ENCODE measurements at places on chromosomes 3 and 15.

- DNase-seq = no peak
Measured at GRCh38 chr3:119748991-119749390, 32.9 kb upstream of the NR1I2 start.

GRCh38 chr3:115657168-115657567 is 33.9 kb downstream of the GAP43 start:
- DNase-seq = no peak

DNA sequence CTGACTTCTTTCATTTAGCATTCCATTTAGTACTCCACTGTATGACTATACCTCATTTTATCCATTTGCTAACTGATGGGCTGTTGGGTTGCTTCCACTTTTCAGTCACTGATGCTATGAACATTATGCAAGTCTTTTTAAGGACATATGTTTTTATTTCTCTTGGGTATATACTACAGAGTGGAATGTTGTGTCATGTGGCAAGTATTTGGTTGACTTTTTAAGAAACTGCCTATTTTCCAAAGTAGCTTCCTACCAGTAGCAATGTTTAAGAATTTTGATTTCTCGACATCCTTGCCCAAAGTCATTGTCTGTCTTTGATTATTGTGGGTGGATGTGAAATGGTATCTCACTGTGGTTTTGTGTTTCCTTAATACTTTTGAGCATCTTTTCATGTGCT is 110.1 kb upstream of the TPM1 start:
- DNase-seq = peak; percentile 73

- DNase-seq = peak; percentile 35
Measured at GRCh38 chr15:46312133-46312740, 677.4 kb downstream of the SQOR start.

DNA sequence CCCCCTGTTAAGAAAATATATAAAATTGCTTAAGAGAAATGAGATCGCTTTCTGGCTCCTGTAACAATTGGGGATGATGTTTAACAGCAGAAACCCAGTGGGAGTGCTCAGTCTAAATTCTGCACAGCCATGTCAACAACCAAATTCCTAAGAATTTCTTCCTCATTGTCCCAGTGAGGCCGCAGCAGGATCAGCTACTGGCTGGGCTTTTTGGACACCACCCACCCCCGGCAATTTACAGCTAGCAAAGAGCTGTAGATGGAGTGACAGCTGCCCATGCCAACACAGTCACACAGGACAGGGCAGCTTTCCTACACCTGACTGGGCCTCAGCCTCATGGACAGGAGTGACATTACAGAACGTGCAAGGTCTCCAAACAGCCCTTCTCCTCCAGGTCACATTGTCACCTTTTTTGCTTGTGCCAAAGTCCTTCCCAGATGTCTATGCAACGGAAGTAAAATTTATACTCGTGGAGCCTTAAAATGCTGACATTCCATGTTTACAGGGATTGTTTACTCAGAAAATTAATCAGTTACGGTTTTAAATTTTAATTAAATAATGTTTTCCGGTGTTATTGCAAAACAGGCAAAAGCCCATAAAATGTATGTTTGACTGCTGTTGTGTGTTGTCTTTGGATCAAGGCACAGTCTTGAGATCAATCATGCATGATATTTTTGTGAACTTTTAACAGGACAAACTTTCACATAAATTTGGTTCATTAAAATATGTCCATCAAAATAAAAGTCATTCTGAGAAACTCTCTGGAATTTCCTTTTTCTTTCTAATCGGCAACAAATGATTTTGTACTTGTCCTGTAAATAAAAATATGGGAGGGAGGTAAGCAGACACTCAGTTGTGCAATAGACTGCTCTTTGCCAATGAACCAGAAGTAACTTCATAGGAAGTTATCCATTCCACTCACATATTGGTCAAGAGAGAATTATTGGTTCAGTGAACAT is 943.2 kb downstream of the MCTP2 start:
- DNase-seq = no peak

- peak; percentile 78 for DNase-seq
Measured at GRCh38 chr15:100764778-100765466, 114.7 kb upstream of the ALDH1A3 start.

DNA sequence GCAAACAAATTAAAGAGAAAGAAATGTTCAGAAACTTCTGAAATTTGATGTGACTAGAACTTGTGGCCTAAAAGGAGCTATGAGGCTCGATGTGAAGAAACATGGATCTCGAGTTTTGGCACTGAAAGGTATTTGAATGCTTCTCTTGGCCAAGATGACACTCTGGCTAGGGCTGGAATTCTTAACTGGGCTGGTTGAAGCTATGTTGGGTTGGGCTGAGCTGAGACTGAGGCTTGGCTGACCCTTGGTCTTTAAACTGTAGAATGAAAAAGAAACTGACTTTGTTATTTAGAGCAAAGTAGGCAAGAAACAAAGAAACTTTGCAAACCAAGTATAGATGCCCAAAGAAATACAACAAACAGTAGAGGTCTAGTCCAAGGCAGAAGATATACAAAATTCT is 28.1 kb upstream of the CLDN16 start:
- no peak for DNase-seq

GRCh38 chr3:154510780-154511179 is 80.8 kb upstream of the GPR149 start:
- no peak for DNase-seq

GRCh38 chr3:34582055-34582454 is 783.6 kb downstream of the PDCD6IP start:
- DNase-seq = no peak

GRCh38 chr15:41499109-41499851 is 5.6 kb downstream of the ITPKA start:
- no peak for DNase-seq

- no peak for DNase-seq
Measured at GRCh38 chr15:79682285-79682684, 214.5 kb downstream of the MTHFS start.

- DNase-seq = no peak
Measured at GRCh38 chr15:96416934-96417759, 86.6 kb downstream of the NR2F2 start.

DNA sequence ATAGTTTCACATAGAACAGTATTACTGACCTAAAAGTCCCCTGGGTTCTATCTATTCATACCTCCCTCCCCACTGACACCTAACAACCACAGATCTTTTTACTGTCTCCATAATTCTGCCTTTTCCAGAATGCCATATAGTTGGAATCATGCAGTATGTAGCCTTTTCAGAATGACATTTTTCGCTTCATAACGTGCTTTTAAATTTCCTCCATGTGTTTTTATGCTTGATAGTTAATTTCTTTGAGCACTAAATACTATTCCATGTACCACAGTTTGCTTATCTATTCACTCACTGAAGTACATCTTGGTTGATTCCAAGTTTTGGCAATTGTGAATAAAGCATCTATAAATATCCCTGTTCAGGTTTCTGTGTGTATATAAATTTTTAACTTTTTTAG is 77.7 kb upstream of the GPR149 start:
- DNase-seq = no peak

DNA sequence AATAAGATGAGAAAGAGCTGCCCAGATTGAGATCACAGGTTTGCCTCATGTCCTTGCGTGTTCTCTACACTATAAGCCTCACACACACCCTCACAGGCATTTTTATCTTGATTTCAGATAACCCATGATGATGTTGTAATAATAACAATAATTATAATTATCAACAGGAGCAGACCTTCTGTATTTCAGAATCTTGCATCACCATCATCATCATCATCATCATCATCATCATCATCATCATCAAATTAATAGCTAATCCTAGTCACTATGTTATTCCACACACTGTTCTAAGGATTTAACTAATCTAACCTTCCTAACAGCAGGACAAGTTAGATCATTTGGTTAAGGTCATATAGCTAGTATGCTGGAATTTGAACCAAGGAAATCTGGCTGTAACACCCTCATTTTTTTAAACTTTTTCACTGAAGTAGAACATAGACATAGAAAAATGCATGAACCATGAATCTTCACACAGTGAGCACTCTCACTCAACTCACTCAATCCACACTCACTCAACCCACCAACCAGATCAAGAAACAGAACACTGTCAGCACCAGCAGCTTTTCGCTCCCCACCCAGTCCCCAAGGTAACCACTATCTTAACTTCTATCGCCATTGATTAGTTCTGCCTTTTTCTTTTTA is 1.8 kb upstream of the SH2D7 start:
- no peak for DNase-seq

GRCh38 chr3:42501321-42501680 is 1.1 kb upstream of the VIPR1 start:
- no peak for DNase-seq

GRCh38 chr3:66470285-66470684 is 30.5 kb downstream of the LRIG1 start:
- no peak for DNase-seq

GRCh38 chr15:59349680-59350420 is 22.8 kb downstream of the MYO1E start:
- DNase-seq = peak; percentile 63

DNA sequence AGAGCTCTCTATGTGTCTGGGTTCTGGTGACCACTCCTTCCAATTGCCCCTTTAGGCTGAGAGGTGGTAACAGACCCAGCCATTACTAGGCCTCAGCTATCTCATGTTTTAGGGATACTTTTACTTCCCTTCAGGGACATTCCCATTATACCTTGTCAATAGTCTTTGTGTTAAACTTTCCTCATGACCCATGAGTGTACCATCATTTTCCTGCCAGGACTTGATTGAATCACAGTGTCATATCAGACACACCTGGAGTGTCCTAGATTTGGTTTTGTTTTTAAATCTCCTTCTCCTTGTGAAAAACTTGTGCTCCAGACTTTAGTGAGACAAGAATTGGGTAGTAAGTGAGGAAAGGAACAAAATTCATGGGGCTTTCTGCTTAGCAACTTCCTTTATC is 136.6 kb downstream of the KCNAB1 start:
- no peak for DNase-seq

- DNase-seq = no peak
Measured at GRCh38 chr3:103134023-103134724, 699.4 kb downstream of the ZPLD1 start.

GRCh38 chr3:61928776-61929314 is 367.5 kb downstream of the PTPRG start:
- no peak for DNase-seq

DNA sequence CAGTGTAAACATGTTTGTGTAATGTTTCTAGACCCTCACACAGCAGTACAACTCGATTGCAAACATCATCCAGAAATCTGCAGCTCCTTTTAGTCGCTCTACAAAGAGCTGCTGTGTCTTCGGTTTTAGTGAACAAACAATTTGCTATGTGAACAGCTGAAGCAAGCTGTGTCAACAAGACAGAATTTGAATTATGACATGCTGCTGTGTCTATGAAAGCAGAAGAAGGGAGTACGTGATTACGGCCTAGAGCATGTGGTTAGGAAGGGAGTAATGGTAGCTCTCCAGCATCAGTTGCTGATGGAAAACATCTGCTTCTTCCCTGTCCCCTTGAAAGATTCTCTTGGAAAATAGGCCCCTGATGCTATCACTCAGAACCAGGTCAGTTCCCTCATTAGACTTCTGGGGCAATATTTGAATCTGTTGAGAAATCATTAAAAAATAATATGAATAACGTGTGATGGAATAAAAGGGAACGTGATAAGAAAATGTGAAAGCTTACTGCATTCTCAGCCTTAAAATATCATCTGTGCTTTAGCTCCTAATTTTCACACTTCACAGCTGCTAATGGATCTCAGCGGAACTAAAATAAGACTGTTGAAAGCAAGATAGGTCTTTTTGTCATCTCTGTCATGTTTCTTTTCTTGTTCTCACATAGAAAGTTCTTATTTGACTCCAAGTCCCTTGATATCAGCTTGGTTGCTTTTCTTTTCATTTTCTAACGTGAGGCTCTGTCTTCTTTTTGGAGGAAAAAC is 891.5 kb downstream of the ROBO2 start:
- DNase-seq = no peak

GRCh38 chr3:46930945-46931403 is 45.6 kb downstream of the CCDC12 start:
- DNase-seq = no peak

DNA sequence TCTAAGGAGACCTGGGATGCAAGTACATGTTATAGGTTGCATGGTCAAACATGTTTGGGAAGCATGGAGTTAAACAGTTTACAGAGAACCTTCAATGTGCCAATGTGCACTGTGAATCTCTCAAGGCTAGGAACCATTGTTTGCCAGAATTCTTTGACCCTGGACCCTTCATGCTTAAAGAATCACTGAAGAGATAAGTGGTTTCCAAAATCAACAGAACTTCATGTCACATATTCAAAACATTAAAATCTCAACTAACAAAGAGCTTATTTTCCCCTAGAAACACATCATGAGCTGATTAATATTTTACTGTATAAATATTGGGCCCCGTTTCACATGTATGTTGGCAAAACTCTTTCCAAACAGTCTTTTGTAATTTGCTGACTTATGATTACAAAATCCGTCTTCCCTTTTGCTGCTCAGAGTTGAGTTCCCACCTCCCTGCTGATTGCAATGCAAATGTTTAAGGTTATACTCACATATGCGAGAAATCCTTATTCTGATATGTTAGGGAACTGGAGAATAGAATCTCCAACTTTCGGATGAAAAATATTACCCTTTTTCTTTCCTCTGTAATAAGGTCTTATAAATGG is 380.2 kb downstream of the DIPK2A start:
- no peak for DNase-seq

DNA sequence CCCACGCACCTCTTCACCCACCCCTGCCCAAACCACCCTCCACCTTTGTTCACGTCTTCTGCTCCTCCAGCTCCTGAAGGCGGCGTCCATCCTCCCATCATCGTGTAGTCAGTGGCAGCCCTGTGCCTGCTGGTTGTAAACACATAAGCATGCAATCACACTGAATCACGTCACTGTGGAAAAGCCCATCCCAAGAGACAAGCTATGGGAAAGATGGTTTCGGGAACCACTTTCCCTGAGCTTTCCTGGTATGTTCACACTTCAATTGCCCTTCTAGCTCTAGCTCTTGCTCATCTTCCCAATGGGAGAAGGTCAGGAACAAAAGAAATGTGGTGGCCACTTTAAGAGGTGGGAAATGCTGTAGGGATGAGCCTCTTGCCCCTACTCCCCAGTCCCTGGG is 14.4 kb upstream of the GOLGA8J start:
- no peak for DNase-seq

GRCh38 chr15:89826671-89827655 is 12.3 kb upstream of the ANPEP start:
- DNase-seq = no peak

DNA sequence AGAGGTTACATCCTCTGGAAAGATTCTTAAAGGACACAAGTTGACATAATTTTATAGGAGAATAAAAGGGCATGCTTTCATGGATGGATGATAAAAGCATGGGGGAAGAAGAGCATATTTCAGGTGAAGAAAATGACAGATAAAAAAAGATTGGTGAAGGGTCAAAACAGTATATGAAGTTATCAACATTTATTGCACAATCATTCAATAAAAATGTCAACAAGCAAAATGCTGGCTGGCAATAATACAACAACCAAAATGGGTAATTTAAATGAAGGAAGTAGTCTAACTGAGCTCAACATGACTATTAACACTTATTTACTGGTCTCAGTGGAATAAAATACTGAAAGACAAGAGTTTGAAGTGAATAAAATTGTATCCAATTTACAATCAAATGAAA is 696.7 kb downstream of the SQOR start:
- DNase-seq = no peak

All from HFF-Myc (cell line).